A673 (cell line): ENCODE measurements at places on chromosomes 1 and 21. TPM values are rescaled to one million over a fixed set of nuclear protein-coding genes. Genes with fewer than 3 reads are reported as not detected.

DNA sequence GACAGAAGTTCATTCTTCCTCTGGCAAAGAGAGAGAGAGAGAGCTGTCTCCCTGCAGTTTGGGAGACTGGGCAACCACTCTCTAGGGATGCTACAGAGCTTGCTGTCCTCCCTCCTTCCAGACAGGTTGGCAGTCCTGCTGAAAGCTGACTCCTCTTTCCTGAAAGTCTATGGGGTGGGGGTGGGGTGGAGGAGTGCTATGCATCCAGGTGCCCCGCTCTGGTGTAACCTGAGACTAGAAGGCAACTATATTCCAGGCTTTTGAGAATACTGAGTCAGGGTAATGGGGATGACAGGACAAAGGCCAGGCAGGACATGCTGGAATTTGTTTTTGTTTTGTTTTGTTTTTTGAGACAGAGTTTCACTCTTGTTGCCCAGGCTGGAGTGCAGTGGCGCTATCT lies 55.4 kb downstream of the OPTC start:
- DNase-seq: no peak

DNA sequence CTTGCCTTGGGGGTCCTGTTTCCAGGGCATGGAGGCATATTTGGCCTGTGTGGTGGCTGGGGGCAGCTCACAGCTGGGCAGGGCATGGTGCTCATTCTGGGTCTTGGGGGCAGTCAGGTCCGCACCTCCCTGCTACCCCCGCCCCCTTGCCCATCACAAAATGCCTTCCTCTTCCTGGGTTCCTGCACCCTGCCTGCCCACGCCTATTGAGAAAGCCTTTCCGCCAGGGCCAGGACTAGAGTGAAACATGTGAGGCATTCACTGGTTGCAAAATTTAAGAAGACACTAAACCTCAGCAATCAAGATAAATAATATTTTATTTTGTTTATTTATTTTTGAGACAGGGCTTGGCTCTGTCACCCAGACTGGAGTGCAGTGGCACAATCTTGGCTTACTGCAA lies 19.7 kb downstream of the PTAFR start:
- DNase-seq: no peak

DNA sequence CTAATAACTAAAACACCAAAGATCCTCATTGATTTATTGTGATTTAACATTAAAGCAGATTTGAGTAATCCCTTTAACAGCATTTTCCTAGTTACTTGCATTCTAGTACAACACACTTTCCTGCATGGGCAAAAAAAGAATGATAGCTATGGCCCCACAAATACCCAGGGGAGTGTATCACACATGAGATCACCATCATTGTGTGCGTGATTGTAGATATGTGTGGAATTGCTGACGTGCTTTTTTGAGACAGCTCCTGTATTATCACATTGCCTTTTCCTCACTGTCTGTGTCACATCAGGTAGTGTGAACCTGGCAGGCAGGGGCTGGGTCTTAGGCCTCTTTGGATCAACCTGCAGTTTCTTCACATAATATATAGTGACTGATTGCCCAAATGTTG lies 48.5 kb upstream of the SAMD13 start:
- no peak for DNase-seq

- DNase-seq: no peak
Observed at GRCh38 chr1:220338759-220339158, 66.5 kb upstream of the RAB3GAP2 start.

DNA sequence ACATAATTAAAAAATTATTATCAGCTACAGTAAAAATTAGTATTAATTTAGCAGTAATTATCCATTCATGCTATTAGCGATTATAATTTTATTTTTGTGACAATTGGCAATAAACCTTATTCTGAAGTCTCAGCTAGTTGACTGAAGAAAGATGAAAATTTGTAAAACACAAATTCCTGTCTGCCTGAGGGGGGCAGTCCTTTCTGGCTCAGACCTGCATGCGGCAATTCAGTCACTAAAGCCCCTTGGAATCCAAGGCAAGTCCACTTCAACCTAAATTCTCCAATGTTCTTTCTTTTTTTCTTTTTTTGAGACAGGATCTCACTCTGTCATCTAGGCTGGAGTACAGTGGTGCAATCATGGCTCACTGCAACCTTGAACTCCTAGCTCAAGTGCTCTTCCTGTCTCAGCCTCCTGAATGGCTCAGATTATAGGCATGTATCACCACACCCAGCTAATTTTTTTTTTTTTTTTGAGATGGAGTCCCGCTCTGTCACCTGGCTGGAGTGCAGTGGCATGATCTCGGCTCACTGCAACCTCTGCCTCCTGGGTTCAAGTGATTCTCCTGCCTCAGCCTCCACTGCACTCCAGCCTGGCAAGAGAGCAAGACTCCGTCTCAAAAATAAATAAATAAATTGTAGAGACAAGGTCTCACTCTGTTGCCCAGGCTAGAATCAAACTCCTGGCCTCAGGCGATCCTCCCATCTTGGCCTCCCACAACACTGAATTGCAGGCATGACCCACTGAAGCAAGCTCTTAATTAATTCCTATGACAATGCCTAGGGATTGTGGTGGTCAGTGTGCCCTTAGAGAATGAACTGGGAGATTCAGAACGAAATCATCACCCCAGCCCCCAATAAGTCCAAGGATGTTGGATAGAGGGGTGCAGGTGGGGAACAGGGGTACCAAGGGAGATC lies 24.2 kb upstream of the ITPKB start:
- DNase-seq: no peak

- DNase-seq: no peak
Observed at GRCh38 chr1:175560192-175560591, 183.2 kb downstream of the TNR start.

- peak; percentile 18 for DNase-seq
Observed at GRCh38 chr1:228842094-228842775, 107.0 kb downstream of the RHOU start.

DNA sequence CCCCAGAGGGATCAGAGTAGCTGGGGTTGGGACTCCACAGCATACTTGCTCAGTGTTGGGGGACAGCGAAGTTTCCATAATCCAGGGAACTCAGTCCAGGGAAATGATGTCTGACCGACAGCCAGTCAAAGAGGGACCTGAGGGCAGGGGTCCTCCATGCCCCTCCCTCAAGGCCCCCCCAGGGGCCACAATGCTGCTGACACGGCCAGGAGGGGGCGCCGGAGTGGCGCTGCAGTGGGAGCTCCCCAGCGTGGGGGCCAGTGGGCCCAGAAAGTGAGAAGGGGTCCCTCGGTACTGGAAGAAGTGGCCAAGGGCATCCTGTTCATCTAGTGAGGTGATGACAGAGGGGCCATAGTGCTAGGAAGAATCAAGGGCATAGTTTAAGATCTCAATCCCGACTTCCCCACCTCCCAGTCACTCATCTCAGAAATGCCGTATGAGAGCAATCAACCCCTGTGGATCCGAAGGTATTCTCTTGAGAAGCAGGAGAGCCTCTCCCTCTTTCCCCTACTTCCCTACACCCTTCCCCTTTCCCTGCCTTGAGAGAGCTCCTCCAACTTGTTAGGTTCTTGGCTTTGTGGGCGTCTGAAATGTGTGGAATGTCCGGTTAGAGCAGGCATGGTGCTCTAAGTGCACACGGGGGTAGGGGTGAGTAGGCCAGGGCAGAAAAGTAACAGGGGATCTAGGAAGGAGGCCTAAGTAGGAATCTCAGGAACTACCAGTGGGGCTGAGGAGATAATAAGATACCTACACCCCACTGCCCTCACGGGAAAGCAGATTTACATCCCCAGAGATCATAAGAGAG lies 4.1 kb downstream of the NUDT17 start:
- DNase-seq: no peak

GRCh38 chr21:28444557-28444956 lies 548.1 kb downstream of the LTN1 start:
- no peak for DNase-seq

DNA sequence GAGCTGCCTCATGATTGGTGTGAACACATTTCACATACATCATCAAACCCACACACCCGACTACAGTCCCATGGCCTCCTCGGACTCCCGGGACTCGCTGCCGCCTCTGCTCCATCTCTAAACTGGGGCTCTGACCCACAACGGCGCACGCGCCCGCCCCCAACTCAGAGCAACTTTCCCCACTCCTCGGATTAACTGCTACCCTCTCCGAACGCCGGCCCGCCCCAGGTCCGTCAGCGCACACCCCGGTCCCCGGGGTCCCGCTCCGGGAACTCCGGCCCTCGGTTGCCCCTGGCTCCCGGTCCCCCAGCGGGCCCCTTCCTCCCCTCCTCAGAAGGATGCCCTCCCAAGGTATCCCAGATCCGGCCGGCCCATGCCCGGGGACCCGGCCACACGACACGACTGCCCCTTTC lies 740 bp downstream of the DSTYK start:
- DNase-seq: no peak

- DNase-seq: no peak
Observed at GRCh38 chr1:14815175-14815877, 216.8 kb downstream of the KAZN start.

GRCh38 chr1:225709101-225709500 lies 56.2 kb upstream of the ENAH start:
- DNase-seq: no peak

- DNase-seq: no peak
Observed at GRCh38 chr1:31744165-31744888, 19.8 kb downstream of the ADGRB2 start.

- DNase-seq: no peak
Observed at GRCh38 chr21:36946949-36947356, 19.5 kb downstream of the HLCS start.

GRCh38 chr1:14881775-14882672 lies 271.5 kb upstream of the TMEM51 start:
- DNase-seq: no peak

DNA sequence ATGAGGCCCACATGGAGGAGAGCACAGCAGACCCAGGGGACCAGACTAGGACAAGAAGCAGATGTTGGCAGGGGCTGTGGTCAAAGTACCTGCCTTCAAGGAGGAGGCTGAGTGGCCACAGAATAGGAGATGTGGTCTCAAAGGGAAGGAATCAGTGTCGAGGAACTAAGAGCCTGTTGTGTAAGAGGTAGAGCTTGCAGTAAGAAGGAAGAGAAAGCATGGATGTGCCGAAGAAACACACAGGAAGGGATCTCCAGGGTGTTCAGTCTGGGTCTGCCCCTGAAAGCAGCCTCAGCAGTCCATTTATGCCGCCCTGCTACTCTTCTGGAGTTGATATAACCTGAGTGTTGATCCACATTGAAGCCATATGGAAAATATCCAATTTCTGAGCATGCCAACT lies 83.9 kb downstream of the NID1 start:
- DNase-seq: no peak

DNA sequence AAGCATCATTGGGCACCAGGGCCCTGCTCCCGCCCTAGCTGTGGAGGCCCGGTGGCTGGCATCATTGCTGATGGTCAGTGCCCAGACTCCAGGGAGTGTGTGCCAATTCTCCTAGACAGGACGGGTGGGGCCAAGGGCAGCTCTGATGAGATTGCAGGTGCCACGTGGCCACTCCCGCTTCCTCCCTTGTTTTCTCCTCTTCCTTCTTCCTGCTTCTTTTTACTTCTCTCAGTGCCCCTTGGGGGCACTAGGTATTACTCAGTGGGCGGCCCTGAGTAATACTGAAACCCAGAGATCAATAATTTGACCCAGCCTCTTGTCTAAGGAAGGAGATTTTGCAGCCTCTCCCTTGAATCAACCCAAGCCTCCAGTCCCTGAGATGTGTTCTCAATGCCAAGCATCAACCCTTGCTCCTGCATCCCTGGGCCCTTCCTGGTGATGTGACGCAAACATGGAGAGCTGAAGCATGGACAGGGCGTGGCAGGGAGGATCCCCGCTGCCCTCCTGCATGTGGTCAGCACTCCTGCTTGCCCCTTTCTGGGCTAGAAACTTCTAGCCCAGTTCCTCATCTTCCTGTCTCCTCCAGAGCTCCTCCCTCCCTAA lies 32.4 kb downstream of the CDK18 start:
- no peak for DNase-seq

GRCh38 chr21:21851657-21852056 lies 853.4 kb downstream of the NCAM2 start:
- DNase-seq: no peak

DNA sequence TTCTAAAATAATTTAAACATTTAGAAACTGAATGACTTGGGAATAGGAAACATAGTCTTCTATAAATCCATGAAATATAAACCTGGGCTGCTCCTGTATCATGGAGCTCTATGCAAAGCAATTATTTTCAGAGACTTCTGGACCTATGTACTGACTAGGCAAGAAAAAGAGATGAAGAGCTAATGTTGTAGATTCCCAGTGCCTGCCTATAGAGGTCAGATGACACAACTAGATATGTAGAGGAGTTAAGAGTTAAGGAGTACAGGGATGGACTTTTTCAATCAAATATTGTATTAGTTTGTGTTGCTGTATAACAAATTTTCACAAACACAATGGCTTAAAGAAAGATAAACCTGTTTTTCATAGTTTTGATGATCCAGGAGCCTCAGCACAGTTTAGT lies 1434.5 kb downstream of the KCNT2 start:
- no peak for DNase-seq

- DNase-seq: no peak
Observed at GRCh38 chr1:160606611-160607010, 27.3 kb upstream of the CD84 start.

DNA sequence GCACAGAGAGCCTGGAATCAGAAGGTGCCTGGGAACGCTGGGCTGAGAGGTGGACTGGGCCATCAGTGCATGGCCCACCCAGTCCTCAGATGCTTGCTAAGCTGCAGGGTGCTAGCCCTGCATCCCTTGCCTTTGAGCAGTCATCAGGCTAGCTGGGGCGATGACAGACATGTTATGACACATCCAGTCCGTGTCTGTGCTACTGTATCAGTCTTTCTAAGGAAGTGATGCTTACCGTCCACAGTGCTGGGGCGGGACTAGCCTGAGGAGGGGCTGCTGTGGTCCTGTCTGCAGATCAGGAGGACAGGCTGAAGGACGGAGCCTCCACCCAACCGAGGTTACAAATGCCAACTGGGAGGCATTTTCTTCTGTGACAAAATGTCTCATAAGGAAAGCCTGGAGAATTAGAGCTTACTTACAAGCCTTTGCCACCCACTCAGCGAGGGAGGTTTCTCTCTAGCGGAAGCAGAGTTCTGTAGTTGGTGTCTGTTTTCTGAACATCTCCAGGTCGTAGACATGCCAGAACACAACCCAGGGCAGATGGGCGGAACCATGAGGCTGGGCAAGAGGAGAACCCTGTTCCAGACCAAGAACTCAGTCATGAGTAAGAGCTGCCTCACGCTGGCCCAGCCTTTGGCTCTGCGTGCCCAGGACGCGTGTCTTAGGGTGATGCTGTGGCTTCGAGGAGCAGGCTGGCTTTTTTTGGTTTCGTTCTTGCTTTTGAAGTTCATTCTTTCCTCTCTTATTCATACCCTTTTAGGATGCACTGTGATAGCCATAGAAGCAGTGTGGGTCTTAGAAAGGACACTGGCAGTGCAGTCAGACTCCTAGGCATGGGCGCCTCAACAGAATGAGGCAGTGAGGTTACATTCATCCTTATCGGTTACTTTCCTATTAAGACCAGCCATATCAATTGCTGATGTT lies 14.3 kb downstream of the SLFNL1 start:
- no peak for DNase-seq

- DNase-seq: no peak
Observed at GRCh38 chr1:47763591-47764171, 233.5 kb downstream of the TRABD2B start.

HSPB7 gene
- not detected in 2 replicates for total RNA-seq

PROK1 gene
- not detected in 2 replicates for total RNA-seq

CYYR1 gene
- total RNA-seq: 89.1 and 96.4 TPM in 2 replicates

DIRAS3 gene
- 0.94 and 1.1 TPM in 2 replicates for total RNA-seq

TMOD4 gene
- 1.4 and 2.8 TPM in 2 replicates for total RNA-seq

MEGF6 gene
- total RNA-seq: 2.8 and 7.8 TPM in 2 replicates

MR1 gene
- total RNA-seq: 2.6 and 2.8 TPM in 2 replicates

CFAP74 gene
- not detected in 2 replicates for total RNA-seq

MTARC1 gene
- total RNA-seq: 0.43 TPM in 1 of 2 replicates, not detected in the other
